Activated CD4-positive, alpha-beta T cell treated with anti-CD3 and anti-CD28 coated beads, Interleukin-2, amount 50 U/mL, for 24 hours (primary cell): ENCODE measurements at places on chromosomes 6 and 20.

GRCh38 chr6:11702089-11702488 lies 76.5 kb downstream of the ADTRP start:
- no peak for DNase-seq

GRCh38 chr6:130116273-130116672 lies 97.9 kb downstream of the L3MBTL3 start:
- no peak for DNase-seq

- DNase-seq: no peak
These were observed 3.3 kb upstream of the ULBP3 start for GRCh38 chr6:150072201-150072600.

- no peak for DNase-seq
These were observed 69.5 kb downstream of the ZFAND3 start for GRCh38 chr6:37889051-37889450.

DNA sequence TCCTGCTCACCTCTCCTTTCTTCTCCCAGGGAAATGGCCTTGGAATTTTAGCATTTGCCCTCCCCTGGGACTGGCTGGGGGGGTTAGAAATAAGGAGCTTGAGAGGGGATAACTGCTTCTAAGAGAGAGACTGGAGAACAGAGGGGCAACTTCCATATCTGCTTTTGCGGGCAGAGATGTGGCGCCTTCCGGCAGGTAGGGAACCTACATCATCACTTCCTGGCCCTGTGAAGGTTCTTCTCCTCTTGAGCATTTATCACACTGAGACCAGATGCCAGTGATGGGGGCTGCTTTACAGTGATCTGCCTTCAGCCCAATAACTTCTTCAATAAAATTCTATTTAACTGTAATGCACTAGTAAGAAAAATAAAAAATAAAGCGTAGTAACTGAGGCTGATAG lies 48.1 kb downstream of the TBC1D7 start:
- DNase-seq: no peak
